ENCODE measurements at places on chromosomes 13 and 19. TPM values are rescaled to one million over a fixed set of nuclear protein-coding genes. Genes with fewer than 3 reads are reported as not detected.

SGTA gene
- total RNA-seq, result 106 TPM

GRCh38 chr19:35756377-35757230 is at the start of gene HSPB6:
Gene HSPB6, minus strand, starts transcription at chr19:35757029. Its CDS starts 21 bp downstream, at chr19:35757008.
- H3K4me3 ChIP-seq, result peak within 1 kb of the TSS; percentile 60
- H3K27ac ChIP-seq, result peak within 1 kb of the TSS; percentile 86
- no peaks in the 10 kb centered on the region for H3K27me3 ChIP-seq
- peaks cover 18% of the 10 kb centered on the region for H3K4me1 ChIP-seq
- no peak for DNase-seq

CABP5 gene
- not detected for total RNA-seq

GRCh38 chr19:46840498-46840942 is 10.1 kb downstream of the AP2S1 start:
- DNase-seq, result peak; percentile 79
- no peaks in the 10 kb centered on the region for H3K27me3 ChIP-seq
- H3K4me1 ChIP-seq, result no peaks in the 10 kb centered on the region
- no peak overlapping the region for H3K27ac ChIP-seq
- peaks cover 5% of the 10 kb centered on the region for H3K36me3 ChIP-seq

DNA sequence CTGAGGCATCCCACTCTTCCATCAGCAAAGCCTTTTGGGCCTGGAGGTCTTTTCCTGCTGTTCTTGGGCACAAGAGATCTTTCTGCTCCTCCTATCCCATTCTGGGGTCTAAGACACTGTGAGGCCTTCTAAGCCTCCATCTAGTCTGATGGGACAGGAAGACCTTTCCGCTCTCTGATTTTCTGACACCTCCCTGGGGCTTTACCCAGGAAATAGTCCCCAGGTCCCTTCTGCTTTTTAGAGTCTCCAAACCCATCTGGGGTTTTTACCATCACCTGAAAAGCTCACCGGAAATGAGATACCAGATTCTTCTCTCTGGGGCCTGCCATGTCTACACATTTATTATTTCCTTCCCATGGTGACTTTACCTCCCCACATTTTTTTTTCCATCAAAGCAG is 21.1 kb downstream of the CLEC17A start:
- H3K27ac ChIP-seq, result no peak overlapping the region
- H3K4me1 ChIP-seq, result no peaks in the 10 kb centered on the region
- H3K27me3 ChIP-seq, result no peaks in the 10 kb centered on the region
